NCI-H187 (cell line): ENCODE measurements at places on chromosomes 5 and 9.

DNA sequence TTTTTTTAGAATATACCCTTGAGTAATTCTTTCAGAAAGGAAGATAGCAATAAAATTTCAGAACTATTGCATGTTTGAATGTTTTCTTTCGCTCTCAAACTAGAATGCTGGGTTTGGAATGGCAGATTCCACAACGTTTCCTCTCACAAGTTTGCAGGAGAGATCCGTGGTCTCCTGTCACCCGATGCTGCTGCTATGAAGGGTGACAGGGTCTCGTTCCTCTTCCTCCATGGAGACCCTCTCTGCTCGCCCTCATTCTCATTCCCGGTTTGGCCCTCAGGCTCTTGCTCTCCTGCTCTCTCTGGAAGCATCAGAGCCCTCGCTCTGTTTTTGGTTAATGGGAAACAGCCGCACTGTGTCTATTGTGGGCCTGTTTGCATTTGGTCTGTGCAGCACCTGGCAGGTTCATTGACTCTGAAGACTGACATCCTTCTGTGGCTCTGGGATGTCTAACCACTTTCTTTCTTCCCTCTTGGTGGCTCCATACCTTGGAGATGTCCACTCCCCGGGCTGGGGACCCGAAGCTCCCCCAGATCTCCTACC, 12.6 kb upstream of the FAM163B start:
- no peak for DNase-seq

GRCh38 chr9:95515272-95516113, 1.3 kb downstream of the PTCH1 start:
- DNase-seq, result no peak

DNA sequence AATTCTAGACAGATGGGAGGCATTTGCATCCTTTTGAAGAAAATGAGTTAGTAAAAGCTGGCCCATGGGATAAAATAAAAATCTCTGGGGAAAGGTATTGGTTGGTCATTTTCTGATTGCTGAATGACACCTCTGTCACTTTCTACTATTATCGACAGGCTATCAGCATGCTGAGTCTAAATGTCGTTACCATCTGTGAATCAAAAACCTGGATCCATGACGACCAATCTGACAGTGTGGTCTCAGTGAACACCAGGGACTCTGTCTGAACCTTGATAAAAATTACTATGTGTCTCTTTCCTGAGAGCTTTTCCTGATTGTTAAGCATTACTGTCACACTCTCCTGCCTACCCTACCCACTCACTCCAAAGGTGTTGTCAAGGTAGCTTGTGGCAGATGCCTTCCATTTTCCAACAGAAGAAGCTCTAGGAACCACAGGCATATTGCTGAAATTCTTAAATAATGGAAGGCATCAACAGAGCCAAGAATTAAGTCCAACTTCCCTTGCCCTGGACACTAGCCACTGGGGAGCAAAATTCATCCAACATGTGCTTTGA, 12.6 kb upstream of the ASTN2 start:
- no peak for DNase-seq

DNA sequence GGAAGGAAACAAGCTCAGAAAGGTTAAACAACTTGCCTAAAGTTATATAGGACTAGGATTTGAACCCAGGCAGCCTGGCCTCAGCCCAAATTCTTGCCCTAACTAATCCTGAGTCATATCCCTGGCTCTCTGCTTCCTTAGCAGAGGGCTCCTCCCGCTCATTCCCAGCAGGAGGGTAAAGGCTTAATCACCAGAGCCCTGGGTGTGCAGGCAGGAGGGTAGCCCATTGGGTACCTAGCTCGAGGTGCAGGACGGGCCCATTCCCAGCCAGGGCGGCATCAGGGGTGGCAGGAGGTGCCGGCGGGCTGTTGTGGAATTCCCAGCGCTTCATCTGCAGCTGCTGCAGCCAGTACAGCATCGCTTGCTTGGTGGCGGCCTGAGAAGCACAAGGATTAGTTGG, 3.9 kb downstream of the TBC1D2 start:
- DNase-seq, result no peak

DNA sequence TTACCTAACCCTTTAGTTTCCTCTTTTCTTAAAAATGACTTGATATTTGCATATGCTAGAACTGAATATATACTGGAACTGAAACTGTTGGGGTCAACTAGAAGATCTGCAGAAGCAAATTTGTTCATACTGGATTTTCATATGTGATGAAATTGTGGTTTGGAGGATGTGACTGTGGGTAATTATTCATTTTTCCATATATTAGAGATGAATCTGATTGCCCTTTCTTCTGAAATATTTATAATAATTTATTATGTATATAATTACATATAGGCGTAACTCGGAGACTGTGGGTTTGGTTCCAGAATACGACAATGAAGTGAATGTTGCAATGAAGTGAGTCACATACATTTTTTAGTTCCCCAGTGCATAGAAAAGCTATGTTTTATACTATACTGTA, 149.1 kb downstream of the ATP10B start:
- DNase-seq, result no peak

- DNase-seq, result no peak
Measured at GRCh38 chr5:58912116-58912515, 329.2 kb downstream of the RAB3C start.

DNA sequence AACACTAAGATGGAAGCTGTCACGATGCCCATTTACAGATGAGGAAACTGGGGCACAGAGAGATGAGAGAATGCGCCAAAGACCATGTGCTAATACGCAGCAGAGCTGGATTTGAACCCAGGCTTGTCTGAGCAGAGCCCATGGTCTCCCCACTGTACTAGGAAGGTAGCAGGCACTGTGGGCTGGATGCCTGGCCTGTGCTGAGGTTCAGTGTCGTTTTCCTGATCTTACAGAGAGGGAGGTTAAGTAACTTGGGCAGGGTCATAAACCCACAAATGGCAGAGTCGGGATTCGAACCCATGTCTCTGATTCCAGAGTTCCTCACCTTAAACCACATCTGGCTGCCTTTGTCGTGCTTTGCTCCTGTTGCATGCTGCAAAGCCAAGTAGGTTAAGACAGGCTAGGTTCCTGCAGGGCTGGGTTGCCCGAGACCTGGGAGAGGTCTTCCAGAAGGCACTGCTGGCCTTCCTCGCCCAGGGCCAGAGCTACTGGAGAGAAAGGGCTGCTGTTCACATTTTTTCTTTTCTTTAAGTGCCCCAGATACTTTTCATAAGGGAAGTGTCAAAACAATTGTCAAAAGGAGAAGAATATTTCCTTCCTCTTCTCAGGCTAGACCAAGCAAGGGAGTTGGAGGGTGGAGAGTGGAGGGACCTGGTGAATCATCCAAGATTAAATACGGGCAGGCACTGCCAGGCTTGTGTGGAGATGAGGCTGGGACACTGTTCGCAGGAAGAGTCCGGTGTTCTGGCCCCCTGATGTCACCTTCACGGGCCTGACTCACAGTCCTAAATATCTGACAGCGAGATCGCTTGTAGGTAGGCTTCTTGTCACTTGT, 3.2 kb downstream of the NEK6 start:
- DNase-seq, result no peak
